Activated naive CD8-positive, alpha-beta T cell treated with anti-CD3 and anti-CD28 coated beads for 36 hours (primary cell): ENCODE measurements at places on chromosomes 6 and 20.

GRCh38 chr6:158687506-158687905, 37.7 kb downstream of the SYTL3 start:
- no peak for DNase-seq

- DNase-seq = no peak
These were observed 44.6 kb downstream of the GPR63 start for GRCh38 chr6:96792561-96793190.

GRCh38 chr6:56535626-56536025, 107.1 kb downstream of the DST start:
- no peak for DNase-seq

DNA sequence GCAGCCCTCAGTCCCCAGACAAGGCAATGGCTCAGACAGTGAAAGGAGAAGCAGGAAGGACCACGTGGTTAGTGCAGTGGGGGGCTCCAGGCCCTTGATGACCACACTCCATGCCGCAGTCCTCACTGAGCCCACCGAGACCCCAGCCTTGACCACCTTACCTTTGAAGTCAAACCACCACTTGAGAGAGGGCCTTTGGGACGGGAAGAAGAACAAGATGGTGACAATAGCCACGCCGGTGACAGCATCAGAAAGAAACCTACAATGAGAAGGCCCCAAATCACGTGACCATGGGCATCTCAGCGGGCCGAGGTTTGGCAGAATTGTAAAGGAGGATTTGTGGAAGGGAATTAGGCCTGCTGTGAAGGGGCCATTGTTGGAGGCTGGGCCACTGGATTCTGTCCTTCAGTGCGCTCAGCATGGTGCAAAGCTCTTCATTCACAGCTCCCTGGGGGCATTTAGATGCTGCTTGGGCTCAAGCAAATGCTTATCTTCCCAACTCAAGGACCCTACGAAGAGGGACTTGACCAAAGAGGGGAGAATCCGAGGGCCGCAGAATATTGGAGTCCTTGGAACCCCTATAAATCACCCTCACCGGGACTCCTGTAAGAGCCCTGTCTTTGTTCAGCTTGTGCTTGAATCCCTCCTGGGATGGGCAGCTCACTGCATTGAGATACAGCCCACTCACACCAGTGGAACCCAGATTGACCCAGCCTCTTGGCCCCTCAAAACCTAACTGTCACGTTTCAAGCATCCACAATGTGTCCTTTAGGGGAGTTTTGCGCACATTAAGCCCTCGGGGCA, 33.2 kb upstream of the OCSTAMP start:
- no peak for DNase-seq

DNA sequence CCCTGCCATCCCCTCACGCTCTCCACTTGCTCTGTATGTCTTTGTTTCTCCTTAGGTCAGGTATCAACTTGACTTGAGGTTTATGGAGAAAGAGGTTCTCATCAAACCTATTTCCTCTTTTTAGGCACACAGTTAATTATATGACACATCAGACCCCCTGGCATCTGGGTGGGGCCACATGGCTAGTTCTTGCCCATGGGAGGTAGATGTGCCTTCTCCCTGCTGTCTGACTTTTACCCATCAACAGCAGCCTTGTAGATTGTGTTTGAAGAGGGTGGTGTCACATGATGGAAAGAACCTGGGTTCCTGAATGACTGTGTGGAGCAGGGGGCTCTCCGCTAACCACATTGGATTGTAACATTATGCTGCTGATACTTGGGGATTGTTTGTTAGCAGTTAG, 7.2 kb upstream of the UQCC2 start:
- no peak for DNase-seq

DNA sequence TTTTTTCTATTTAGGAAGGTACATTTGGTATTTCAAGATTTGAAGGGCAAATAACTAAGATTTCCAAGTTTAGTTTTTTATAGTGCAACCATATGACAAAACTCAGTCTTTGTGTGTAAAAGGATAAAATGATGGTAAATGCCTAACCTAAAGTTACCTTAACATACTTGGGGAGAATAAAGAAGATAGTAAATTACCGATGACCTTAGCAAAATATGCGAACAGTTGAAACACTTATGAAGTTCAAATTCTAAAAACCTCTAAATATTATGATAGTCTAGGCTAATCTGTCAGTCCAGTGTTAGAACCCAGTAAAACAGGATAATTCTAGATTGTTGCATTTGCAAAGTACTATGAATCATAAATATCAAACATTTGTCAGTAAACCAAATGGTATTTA, 127.5 kb downstream of the PTCHD4 start:
- no peak for DNase-seq

GRCh38 chr20:44420497-44420896, 55.2 kb upstream of the TTPAL start:
- no peak for DNase-seq

GRCh38 chr6:157527471-157527907, 146.5 kb downstream of the ZDHHC14 start:
- peak; percentile 13 for DNase-seq

DNA sequence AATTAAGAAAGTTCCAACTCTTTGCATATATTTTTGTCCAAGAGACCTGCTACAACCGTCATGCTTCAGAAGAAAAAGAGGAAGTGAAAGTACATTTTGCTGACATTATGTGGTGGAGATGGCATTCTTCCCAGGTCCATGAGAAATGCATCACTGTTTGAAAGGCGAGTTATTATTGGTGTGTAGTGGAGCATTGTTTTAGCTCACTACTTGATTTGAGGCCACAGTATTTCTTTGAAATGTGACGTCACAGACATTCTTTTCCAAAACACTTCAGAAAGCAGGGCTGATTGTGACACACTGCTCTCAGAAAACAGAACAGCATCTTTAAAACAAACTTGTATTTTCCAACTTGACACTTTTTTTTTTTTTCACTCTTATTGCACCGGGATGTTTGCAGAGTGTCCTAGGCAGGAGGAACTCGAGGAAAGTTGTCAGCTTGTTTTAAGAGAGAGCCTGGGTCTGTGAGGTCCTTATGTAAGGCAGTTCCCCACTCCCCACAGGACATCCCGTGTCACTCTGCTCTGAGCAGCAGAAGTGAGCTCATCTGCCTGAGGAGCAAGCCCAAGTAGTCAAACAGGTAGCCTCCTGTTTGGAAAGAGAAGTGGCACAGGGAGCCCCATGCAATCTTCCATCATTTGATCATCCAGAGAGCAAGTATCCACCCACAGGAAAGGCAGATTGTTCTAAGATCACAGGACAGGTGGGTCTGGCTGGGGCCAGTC, 1.1 kb downstream of the SPTLC3 start:
- no peak for DNase-seq

- no peak for DNase-seq
These were observed 91.4 kb downstream of the RREB1 start for GRCh38 chr6:7198833-7199800.

GRCh38 chr20:46400828-46401477, 5.5 kb downstream of the ELMO2 start:
- no peak for DNase-seq

GRCh38 chr6:15116889-15117288, 129.0 kb upstream of the JARID2 start:
- no peak for DNase-seq

DNA sequence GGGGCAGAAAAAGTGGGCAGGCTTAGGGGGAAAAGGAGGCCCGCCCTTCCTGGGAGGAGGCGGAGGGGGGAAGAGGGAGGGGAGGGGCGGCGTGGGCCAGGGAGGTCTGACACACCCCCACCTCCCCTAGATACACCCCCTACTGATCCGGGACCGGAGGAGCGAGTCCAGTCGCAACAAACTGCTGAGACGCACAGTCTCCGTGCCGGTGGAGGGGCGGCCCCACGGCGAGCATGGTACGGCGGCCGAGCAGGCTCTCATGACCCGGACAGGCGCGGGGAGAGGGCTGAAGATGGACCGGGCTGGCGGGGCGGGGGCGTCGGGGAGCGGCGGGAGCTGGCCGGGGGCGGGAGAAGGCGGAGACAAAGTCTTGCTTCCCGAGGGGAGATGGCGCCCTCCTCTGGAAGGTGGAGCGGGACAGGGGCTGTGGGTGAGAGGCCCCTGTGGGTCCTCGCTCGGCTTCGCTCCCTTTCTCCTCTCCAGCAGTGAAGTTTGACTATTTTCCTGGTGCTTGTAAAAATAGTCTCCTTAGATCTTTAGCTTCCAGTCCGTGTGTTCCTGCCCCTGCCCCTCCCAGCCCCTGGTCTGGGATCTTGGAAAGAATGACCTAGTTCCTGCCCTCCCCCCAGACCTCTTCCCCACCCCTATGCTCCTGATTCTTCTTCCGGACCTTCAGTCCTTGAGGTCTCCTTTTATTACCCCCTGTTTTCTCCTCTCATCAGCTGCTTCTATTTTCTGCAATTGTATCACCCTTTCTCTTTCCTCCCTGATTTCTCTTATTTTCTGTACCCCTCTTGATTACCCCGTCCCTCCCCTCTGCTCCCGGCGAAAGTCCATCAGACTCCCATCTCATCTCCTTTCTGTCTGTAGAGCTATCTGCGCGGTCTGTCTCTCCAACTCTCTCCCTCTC, 6.1 kb downstream of the SYNGAP1 start:
- DNase-seq = peak; percentile 88

DNA sequence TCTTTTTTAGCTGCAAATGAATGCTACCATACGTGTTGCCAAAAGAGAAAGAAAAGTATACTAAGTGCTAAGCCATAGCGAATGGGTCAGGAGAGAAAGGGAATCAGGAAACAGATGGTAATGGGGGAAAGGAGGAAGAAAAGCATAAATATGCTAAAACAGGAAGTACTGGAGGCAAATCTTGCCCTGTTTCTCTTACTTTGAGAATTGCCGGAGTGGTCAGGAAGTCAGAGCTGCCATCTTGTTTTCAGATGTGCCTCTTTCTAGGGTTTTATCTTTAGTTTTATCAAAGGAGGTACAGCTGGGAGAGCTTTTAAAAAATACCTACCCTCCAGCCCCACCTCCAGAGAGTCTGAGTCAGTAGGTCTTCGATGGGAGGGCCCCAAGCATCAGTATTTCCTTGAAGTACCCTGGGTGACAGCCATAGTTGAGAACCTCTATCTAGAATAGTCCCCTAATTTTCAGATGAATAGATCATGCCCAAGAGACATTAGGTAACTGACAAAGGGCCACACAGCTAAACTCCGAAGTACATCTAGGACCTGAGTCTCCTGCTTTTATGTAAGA, 193.3 kb downstream of the CLIC5 start:
- DNase-seq = no peak

- no peak for DNase-seq
These were observed 1.2 kb downstream of the TRAF3IP2 start for GRCh38 chr6:111604259-111605099.

DNA sequence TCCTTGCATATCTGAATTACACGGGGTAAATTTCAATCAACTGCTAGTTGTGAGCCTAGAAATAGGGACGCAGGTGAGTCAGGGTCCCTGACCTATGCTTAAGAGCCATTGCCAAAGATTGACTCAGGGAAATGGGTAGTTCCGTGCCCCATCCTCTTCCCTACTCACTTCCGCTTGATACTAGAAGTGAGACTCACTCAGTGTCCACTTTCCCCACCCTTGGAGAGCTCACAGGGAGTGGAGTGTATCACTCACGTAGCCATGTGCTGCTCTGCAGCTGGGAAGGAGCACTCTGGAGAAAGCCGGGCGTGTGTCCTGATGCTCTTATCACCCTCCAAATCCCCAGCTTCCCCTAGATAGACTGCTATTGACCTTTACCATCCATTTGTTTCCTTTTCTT, 543 bp upstream of the MUC22 start:
- DNase-seq = no peak

- no peak for DNase-seq
These were observed 114.8 kb downstream of the MOXD1 start for GRCh38 chr6:132286298-132287019.

DNA sequence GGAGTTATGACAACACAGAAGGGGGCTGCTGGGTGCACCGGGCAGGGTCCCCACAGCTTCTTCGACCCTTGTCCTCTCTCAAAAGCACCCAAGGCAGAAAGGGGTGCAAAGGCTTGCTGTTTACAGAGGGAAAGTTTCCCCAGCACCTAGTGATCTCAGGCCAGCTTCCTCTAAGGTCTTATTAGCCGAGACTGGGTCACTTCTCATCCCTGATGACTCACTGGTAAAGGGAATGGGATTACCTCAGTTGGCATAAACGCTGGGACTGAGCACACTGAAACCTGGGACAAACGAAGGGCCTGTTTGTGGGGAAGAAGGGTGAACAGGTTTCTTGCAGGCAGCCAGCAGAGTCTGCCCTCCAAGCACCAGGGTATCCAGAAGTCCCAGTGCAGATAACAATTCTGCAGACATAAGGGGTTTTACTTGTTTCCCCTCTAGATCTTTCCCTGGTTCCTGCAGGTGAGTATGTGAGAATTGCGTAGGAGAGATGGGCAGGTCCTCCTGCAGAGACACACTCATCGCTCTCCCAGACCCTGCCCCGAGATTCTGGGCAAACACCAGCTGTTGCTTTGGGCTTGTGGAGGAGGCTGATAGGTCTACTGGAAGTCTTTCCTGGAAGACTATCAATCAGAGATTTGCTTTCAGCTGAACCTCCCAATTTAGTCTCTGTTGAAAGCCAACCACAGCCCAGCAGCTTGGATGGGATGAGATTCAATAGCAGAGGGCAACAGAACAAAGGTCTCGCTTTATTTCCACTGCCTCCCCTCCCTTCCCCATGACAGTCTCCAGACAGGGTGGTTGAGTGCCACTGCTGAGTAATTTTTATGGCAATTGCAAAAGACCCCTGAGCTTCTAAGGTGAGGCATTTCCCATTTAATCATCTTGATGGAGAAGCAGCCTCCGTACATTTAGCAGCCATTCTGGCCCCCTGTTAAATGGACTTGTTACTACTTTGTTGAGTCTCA, 25.7 kb downstream of the KCNG1 start:
- DNase-seq = no peak

DNA sequence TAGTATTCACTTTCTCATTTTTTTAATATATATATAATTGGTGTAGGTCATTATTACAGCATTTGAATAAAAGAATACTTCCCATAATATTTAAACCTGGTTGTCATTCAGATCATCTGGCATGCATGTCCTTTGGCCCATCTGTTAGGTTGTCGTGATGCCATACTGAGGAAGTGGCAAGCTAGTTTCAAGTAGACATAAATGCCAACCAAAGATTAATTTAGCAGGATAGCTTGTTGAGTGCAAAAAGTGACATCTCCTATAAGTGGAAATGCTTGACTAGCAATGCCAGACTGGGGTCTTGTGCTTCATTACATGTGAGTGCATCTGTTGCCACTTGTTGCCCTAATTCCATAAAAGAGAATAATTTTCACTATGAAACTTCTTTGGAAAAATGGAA, 1044.7 kb downstream of the GRIK2 start:
- DNase-seq = no peak

GRCh38 chr6:6494677-6495076, 93.8 kb upstream of the LY86 start:
- DNase-seq = peak; percentile 6
